ENCODE measurements at places on chromosomes 2 and 18.

DNA sequence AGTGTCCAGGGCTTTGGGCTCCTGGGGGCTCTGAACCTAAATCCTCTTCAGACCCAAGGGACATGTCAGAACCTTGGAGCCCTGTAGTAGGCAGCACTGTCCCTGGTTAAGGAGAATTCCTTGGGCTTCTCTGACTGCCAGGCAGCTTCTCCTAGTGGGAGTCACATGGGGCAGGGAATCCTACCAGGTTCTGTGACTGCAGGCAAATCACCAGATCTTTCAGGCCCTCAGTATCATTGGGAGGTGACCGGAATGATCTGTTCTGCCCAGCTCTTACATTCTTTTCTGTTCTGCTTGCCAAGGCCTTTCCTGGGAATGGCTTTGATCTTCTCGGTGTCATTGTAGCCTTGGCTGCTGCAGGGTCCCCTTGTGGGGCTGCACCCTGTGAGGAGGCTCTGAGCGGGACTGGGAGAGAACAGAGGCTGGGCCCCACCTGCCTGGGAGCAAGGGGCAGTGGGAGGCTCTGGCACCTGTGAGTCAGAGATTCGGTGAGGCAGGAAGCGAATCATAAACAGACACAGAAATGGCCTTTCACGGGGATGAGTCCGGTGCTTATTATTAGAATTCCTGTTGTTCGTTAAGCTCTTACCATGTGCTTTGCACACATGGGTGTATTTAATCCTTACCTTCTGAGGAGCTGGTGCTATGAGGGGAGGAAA, 14.1 kb downstream of the CEP68 start:
- DNase-seq, result no peak

DNA sequence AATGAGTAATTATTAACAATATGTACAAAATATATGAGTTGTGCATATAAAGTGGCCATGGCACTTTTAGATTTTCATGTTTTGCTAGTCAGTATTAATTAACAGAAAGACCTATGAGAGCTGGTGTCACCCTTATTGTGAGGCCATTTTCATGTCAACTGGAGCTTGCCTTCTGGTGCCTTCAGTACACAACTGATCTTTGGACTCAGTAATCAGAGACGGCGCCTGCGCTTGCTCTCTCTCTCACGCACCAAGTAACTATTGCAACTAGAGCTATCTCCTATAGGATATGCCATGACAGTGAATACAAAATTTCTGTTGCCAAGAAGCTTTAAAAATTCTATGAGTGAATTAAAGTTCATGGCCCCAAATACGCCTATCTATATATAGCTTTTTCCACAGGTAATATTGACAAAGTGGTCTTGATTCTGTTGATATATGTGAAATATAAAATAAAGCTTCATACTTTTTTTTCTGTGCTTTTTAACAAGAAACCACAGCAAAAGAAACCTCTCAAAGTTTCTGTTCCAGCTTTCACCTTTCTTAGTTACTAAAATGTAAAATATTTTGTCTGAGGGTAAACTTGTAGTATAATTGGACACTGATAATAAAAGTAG, 2.9 kb downstream of the SERTAD2 start:
- DNase-seq, result no peak

- DNase-seq, result no peak
Observed at GRCh38 chr2:236629961-236630872, 60.6 kb downstream of the ACKR3 start.

DNA sequence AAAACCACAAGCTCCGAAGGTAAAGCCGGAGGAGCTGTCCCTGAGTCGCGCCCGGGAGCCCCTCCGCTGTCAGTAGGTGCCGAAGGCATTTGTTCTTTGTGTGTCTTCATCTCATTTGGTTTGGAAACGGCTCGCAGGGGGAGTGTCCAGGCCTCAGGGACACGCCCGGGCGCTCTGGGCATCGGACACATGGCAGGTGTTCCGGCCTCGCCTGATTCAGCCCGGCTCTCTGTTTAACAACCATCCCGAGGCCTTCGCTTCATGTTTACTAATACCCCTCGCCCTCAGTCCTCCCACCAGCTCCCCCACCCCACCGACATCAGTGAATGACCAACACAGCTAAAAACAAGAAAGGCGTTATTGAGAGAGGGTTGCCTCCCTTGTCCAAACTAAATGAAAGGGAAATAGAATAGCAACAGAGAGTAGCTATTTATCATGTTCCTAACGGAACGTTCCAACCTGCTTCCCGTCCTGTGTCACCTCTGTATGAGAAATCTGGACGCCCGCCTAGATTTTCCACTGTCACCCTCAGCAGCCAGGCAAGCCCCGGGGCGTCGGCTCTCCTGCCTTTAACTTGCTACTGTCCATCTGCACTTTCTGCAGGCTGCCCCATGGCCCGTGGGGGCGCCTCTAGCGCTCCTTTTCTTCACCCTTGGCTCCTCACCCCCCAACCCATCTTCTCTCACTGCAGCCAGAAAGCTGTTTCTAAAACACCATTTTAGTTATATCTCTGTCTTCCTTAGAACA, 73.9 kb downstream of the MYCN start:
- DNase-seq, result no peak

DNA sequence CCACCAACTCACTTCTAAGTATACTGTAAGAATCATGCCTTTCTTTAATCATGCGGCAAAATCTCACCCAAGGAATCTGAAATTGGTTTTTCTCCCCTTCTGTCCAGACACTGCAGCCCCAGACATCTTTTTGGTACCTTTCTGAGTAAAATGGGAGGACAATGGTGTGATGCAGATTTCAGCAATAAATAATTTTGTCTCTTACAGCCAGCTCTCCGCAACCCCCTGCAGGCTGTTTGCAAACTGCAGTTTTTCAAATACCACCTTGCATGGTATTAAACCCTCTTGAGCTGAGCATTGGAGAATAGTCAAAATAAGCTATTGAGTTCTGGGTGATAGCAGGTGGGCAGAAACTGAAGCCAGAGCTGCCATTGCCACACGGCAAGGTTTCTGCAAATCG, 32.2 kb downstream of the GPR39 start:
- DNase-seq, result no peak

DNA sequence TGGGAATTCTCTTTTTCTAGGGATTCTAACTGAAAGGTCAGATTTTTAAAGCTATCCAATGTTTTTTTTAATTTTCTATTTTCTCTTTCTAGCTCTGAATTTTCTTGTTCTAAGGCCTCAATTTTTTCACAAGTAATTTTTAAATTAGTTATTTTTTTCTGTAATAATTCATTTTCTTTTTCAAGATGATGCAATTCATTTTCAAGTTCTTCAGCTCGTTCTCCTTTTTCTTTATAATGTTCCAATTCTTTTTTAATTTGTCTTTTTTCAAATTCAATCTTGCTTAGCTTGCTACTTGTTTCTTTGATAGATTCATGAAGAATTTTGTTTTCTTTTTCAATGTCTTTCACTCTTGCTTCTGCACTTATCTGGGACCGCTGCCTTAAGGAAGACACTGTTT, 65.7 kb upstream of the MTIF2 start:
- no peak for DNase-seq

DNA sequence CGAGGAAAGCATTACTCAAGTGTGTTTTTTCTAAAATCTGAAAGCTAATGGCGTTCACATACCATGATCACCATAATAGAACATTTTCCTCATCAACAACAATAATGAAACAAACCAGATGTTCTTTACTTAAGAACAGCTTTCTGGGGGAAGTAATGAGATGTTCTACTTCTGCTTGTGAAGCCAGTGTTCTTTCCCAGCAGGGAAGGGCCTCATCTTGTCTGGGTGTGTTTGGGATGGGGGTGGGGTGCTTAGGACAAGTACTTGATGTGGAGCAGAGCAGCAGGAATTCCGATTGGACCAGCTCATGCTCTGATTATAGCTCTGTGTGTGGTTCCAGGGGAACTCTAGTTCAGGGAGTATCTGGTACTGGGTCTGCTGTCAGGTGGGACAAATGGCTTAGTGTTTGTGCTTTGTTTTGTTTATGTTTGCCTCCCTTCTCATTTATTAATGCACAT, 163.0 kb upstream of the NOSTRIN start:
- no peak for DNase-seq
